ENCODE measurements at places on chromosomes 13 and 19.

DNA sequence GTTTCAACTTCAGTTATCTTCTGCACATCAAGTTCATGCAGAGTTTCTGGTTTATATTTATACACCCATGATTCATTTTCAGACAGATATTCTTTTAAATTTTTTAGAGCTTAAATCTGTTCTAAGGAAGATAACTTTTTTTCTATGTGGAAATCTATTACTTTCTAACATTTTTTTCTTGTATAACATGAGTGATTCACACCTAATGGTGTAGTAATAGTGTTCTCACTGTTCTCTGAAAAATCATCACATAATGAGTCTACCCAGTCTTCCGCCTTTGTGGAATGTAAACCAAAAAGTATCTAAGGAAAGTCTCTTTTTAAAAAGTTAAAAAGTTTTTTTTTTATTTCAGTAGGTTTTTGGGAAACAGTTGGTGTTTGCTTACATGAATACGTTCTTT is 70.8 kb downstream of the FNDC3A start:
- no peaks in the 10 kb centered on the region for H3K27me3 ChIP-seq
- H3K36me3 ChIP-seq = no peaks in the 10 kb centered on the region
- no peak for DNase-seq
- no peak overlapping the region for H3K4me3 ChIP-seq
- H3K27ac ChIP-seq = no peak overlapping the region

DNA sequence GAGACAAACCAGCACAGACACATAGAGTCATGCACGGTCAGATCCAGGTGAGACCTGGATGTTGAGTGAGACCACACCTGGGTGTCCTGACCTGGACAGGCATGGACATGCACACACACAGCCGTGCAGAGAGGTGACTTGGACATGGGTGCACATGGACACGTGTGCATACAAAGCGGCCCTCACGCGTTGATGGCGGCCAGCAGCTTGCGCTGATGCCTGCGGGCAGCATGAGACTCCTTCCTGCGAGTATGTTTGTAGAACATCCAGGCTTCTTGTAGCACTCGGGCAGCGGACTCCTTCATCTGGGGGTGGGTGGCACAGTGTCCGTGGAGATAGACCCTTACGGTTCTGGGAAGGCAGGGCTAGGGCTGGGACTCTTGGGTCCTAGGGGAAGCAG is 11.5 kb downstream of the KCNN4 start:
- peaks cover 12% of the 10 kb centered on the region for H3K27me3 ChIP-seq
- H3K36me3 ChIP-seq = no peaks in the 10 kb centered on the region
- H3K27ac ChIP-seq = no peak overlapping the region
- peaks cover 3% of the 10 kb centered on the region for H3K4me1 ChIP-seq
- no peak overlapping the region for H3K4me3 ChIP-seq

- no peaks in the 10 kb centered on the region for H3K27me3 ChIP-seq
- H3K36me3 ChIP-seq = peaks cover 4% of the 10 kb centered on the region
- no peak overlapping the region for H3K27ac ChIP-seq
- no peaks in the 10 kb centered on the region for H3K4me1 ChIP-seq
- no peak overlapping the region for H3K4me3 ChIP-seq
Observed at GRCh38 chr13:63408331-63409189, 1992.9 kb upstream of the PCDH20 start.

- H3K36me3 ChIP-seq = peaks cover 4% of the 10 kb centered on the region
- DNase-seq = no peak
- H3K27ac ChIP-seq = no peak overlapping the region
- no peaks in the 10 kb centered on the region for H3K27me3 ChIP-seq
- H3K4me1 ChIP-seq = no peaks in the 10 kb centered on the region
Observed at GRCh38 chr19:51098365-51099046, 9.7 kb downstream of the CTU1 start.

DNA sequence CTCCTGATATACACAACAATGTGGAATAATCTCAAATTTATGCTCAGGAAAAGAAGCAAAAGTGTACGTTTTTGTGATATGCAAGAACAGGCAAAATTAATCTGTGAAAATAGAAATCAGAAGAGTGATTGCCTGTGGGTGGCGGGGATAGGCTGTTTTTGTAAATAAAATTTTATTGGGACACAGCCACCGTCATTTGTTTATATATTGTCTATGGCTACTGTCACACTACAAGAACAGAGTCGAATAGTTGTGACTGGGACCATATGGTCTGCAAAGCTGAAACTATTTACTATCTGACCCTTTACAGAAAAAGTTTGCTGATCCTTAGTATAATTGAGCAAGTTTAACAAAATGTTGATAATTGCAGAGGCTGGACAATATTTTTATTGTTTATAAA is 269.5 kb upstream of the HTR2A start:
- H3K27me3 ChIP-seq = no peaks in the 10 kb centered on the region
- no peak overlapping the region for H3K4me3 ChIP-seq

- H3K36me3 ChIP-seq = peaks cover 68% of the 10 kb centered on the region
- no peak overlapping the region for H3K27ac ChIP-seq
- H3K27me3 ChIP-seq = no peaks in the 10 kb centered on the region
- H3K4me3 ChIP-seq = no peak overlapping the region
- H3K4me1 ChIP-seq = no peaks in the 10 kb centered on the region
Observed at GRCh38 chr19:8806661-8807060, 25.4 kb downstream of the ZNF558 start.

DNA sequence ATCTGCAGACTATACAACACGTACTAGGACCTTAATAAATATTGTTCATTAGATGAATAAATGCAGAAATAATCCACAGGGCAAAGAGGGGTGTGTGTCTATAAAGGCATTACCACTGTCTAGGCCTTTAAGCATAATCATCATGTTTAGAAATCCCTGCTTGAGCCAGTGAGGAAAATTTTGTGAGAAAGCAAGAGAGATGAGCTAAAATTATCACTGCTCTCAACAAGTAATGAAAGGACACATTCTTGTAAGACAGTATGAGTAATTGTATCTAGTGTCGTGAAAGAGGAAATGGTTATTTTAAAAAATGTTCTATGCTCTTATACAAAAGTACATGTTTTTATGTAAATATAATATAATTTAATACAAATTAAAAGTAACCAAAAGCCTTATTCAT is 1699.4 kb downstream of the PCDH9 start:
- no peaks in the 10 kb centered on the region for H3K27me3 ChIP-seq
- no peaks in the 10 kb centered on the region for H3K4me1 ChIP-seq
- H3K36me3 ChIP-seq = no peaks in the 10 kb centered on the region
- H3K27ac ChIP-seq = no peak overlapping the region
